ENCODE measurements at places on chromosomes 16 and 17.

DNA sequence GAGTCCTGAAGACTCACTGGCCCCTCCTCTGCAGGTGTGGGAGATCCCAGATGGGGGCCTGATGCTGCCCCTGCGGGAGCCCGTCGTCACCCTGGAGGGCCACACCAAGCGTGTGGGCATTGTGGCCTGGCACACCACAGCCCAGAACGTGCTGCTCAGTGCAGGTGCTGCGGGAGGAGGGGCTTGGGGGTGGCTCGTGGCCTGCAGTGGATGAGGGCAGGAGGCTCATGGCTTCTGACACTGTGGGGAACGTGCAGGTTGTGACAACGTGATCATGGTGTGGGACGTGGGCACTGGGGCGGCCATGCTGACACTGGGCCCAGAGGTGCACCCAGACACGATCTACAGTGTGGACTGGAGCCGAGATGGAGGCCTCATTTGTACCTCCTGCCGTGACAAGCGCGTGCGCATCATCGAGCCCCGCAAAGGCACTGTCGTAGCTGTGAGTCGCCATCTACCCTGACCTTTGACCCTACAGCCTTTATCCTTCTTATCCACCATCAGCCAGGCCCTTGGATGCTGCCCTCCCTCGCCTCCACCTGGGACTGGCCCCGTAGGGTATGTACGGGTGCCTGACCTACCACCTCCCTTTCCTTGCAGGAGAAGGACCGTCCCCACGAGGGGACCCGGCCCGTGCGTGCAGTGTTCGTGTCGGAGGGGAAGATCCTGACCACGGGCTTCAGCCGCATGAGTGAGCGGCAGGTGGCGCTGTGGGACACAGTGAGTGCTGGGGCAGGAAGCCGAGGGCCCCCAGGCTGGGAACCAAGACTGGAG lies 3.6 kb downstream of the CORO1A start:
- DNase-seq, result no peak

- DNase-seq, result no peak
Measured at GRCh38 chr17:80749611-80750010, 205.0 kb downstream of the RPTOR start.

DNA sequence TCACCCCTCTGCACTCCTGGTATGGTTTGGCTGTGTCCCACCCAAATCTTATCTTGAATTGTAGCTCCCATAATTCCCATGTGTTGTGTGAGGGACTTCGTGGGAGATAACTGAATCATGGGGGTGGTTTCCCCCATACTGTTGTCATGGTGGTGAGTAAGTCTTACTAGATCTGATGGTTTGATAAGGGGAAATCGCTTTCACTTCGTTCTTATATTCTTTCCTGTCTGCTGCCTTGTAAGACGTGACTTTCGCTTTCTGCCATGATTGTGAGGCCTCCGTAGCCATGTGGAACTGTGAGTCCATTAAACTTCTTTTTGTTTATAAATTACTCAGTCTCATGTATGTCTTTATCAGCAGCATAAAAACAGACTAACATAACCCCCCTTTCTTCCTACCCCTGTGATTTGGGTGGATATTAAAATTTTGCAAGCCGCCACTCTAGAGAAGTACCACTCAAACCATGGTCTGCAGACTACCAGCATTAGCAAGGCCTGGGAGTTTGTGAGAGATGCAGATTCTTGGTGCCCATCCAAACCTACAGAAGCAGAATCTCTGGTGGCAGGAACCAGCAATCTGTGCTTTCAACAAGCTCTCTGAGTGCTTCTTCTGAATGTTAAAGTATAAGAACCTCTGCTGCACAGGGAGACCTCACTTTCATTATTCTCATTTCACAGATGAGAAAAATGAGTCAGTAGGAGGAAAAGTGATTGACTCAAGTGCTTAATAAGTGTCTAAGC lies 999.5 kb upstream of the EEF2KMT start:
- no peak for DNase-seq

DNA sequence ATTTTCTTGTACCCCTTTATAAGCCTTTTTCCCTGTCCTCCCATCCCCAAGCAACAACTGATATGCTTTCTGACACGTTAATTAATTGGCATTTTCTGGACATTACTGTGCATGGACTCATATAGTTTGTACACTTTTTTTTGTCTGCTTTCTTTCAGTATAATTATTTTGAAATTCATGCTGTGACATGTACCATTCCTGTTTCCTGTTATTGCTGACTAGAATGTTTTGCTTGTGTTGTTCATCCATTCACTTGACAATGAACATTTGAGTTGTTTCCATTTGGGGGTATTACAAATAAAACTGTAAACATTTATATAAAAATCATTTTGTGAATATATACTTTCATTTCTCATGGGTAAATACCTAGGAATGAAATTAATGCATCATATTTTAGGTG lies 50.6 kb downstream of the RBBP6 start:
- DNase-seq, result no peak

- DNase-seq, result no peak
Measured at GRCh38 chr17:4609761-4610160, 25.4 kb downstream of the SMTNL2 start.

- DNase-seq, result no peak
Measured at GRCh38 chr16:58098207-58099096, 30.7 kb downstream of the CFAP20 start.

Data from DMS153 (cell line).